ENCODE measurements at places on chromosomes 3 and 15.

DNA sequence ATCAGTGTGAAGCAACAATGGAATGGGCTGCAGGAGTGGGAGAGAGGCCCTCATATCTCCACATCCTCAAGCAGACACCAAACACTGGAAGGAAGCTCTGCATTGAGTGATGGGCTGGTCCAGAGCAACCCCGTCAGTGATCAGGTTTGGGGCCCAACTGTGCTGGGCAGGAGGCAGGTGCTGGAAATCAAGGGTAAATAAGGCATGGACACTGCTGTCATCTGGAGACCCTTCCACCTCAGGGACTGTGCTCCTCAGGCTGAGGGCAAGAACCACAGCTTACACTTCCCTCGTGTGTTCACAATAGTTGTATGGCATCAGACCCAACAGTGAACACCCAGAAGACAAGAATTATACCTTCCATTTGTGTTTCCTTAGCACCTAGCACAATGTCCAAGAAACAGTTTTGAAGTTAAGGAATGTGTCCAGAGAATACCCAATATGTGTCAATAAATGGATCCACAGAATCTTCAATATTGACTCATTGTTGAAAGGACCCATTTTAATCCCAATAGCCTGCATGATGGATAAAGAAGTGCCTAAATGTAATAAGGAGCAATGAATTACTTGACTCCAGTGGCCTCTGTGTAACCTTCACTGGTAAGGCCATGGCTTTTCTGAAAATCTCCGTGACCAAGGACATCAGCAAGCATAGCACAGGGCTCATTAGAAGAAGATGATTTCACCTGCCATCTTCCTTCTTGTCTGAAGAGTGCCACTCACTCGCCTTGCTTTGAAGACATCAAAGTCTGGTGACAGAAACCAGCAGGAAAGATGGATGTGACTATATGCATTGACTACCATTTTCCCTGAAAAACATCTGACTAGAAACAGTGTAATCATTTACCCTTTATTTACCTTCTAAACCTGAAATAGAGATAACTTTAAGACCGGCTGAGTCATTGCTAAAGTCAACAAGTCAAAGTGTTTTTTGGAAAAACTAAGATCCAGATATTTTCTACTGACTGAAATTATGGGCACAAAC, 7.0 kb upstream of the AHSG start:
- DNase-seq: no peak

DNA sequence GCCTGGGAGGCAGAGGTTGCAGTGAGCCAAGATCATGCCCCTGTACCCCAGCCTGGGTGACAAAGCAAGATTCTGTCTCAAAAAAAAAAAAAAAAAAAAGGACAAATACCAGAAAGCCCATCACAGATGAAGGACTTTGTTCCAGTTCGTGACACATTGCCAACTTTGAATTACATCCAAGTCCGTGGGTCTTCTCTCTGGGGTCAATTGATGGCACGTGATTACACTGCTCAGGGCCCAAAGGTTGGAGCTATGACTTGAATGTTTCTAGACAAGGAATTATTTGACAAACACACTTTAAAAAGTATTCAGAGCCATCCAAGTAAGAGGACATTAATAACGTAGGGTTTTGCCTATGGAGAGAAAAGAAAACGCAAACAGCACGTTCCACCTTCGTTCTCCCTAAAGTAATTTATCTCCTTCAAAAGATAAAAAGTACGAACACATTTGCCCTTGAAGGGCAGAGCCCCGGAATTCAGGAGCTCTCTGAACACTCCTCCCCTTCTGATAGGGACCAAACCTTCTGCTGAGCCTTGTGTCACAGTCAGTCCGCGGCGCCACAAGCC, 31.3 kb upstream of the ST3GAL6 start:
- peak; percentile 23 for DNase-seq

GRCh38 chr3:115552007-115552406, 71.3 kb upstream of the GAP43 start:
- DNase-seq: peak; percentile 69

GRCh38 chr3:51343918-51344687, 41.0 kb upstream of the MANF start:
- DNase-seq: no peak

DNA sequence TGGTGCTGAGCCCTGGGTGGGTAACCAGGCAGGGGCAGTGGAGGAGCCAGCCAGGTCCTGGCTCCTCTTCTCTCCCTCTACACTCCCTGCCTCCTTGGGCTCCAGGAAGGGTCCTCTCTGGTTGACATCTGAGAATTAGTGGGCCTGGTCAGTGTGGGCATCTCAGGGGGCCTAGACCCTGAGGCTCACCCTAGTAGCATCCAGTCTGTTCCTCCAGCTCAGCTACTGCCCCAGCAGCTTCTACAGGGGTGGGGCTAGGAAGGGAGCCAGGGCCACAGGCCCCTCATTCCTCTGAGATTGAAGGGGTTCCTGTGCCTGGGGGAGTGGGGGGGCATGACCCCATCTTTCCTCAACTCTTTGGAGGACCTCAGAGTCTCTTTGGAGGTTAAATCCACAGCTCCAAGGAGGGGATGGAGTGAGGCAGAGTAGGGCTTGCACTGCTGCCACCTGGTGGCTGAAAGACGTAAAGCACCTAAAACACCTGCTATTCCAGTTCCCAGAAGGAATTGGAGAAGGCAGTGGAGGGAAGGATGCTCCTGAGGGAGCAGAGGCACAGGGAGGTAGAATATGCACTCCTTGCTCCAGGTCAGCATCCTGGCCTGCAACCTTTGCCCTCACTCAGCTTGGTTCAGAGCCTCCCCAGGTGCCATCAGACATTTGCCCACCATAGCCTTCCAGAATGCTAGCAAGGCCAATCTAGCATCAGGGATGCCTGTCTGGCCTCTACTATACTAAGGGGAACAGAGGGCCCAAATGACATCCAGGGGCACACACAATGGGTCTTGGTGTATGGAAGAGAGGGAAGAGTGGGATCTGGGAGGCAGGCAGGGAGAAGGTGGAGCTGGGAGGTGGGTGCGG, 25.1 kb downstream of the C3orf18 start:
- peak; percentile 53 for DNase-seq

DNA sequence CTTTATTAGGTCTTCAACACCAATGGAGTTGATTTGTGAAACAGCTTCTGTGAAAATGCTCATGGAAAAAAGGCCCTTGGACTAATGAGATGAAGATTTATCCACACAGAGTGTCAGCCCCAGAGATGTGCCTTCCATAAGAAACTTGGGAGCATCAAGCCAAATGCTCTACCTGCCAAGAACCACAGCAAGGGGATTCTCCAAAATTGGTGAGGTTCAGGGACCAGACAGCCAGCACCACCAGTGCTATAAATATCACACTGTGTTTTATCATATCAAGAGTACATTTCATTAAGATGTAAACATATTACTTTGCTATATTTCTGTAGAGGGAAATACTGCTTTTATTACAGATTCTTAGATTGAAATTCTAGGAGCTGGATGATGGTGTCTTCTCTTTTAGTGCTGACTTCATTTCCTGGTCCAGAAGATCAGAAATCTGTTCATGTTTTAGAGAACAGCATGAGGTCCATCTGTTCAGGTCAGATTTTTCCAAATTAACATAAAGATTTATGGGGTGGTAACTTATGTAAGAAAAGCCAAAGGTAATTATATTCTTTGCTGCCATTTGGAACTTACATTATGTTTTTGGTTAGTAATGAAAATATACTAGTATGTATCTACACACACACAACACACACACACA, 17.7 kb downstream of the SLC35G2 start:
- DNase-seq: no peak

- DNase-seq: peak; percentile 5
Observed at GRCh38 chr3:160981217-160981938, 123.8 kb downstream of the B3GALNT1 start.
